Retina (tissue), 1 donor: ENCODE measurements at places on chromosomes 3 and 15.

DNA sequence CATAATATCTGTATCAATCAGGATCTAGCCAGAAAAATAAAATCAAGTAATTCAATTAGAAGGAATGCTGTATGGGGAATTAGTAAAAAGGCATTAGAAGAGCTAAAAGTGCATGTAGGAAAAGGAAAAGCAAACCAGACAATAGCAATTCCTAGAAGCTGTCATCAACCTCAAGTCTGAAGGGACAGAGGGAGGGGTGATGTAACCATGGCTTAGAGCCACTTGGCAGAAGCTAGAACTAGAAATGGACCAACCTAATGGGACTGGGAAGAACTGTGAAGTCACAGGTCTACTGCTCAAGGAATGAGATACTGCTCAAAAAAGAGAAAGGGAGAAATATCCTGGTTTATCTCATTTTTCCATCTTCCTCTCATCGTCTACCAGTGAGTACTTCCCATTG, 590.7 kb upstream of the SGO1 start:
- DNase-seq: no peak

GRCh38 chr3:8760091-8760490, 9.3 kb downstream of the OXTR start:
- DNase-seq: no peak

GRCh38 chr3:155335724-155336354, 42.4 kb upstream of the STRIT1 start:
- no peak for DNase-seq

- no peak for DNase-seq
Measured at GRCh38 chr3:45029661-45030060, 3.6 kb downstream of the CLEC3B start.

- DNase-seq: no peak
Measured at GRCh38 chr3:123757281-123757940, 126.7 kb downstream of the MYLK start.

GRCh38 chr15:57298204-57298603, 78.1 kb upstream of the CGNL1 start:
- no peak for DNase-seq

- no peak for DNase-seq
Measured at GRCh38 chr3:78741066-78741645, 1026.6 kb downstream of the ROBO1 start.
